Cardiac muscle cell (in vitro differentiated cells and primary cell): ENCODE measurements at places on chromosomes 16 and 17. TPM values are rescaled to one million over a fixed set of nuclear protein-coding genes. Genes with fewer than 3 reads are reported as not detected.

Gene ATP1B2
- total RNA-seq, result 26.2 and 34.6 TPM in 2 replicates

Gene NPIPB9
- 1.2 and 1.5 TPM in 2 replicates for total RNA-seq

Gene GRIN2A
- 1.7 and 5.5 TPM in 2 replicates for total RNA-seq

Gene KRT16
- total RNA-seq, result not detected in 2 replicates

Gene CD300E
- total RNA-seq, result 0.07 TPM in 1 of 2 replicates, not detected in the other

Gene FBXW10
- total RNA-seq, result 0.04 and 0.12 TPM in 2 replicates
